IMR-90 (cell line): ENCODE measurements at places on chromosomes 7 and 10. TPM values are rescaled to one million over a fixed set of nuclear protein-coding genes. Genes with fewer than 3 reads are reported as not detected.

The DYNC1I1 gene
- total RNA-seq = under 0.01 TPM in 1 of 2 replicates, not detected in the other

The CDK6 gene
- total RNA-seq = 131 and 195 TPM in 2 replicates

The AKR1D1 gene
- total RNA-seq = not detected in 2 replicates

The CCDC146 gene
- total RNA-seq = 0.54 and 0.83 TPM in 2 replicates

The ATOH7 gene
- not detected in 2 replicates for total RNA-seq

The PRF1 gene
- total RNA-seq = not detected in 2 replicates

The CDHR1 gene
- total RNA-seq = not detected in 2 replicates
